ENCODE measurements at places on chromosomes 5 and 9.

DNA sequence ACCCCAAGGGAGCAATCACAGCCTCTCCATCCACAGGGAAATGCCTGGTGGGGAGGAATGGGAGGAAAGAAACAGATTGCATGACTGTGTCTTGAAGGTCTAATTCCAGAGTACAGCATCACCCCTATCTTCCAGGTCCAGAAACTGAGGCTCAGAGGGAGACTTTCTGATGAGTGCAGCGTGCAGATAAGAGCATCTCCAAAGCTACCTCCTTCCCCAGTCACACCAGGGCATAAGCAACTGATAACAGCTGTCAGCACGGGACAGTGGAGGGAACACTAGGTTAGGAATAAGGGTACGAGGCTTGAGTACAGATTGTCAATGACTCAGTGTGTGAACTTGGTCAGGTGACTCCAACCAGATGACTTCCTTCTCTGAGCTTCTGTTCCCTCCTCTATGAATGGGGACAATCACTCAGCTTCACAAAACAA is 126.9 kb downstream of the KCNIP1 start:
- no peak for DNase-seq

DNA sequence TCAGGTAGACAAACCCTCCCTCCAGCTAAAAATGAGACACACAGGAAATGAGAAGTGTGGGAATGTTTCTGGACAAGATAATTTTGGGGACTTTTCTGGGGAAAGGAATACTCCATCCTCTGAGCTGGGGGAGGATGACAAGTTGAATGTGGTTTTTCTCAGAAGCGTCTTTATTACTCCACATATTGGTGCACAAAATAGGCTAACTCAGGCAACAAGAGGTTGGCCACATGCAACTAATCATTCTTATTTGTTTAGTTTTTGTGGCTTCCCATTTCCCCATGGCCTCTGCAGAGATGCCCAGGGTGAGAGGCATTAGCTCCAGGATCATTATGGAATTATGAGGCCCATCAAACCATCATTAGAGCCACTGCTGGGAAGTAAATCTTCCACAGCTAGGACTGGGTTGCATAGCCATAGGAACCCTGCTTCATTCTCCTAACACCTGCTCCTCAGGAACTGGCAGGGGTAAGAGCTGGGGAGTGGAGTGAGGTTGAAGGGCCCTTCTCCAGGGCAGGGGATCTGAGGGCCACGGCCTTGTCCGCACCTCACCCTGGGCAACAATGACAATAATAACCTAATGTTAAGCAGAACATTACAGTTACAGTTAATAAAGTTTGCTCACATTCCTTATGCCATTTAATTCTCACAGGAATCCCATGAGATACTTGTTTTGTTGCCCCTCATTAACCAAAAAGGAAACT is 9.3 kb upstream of the SIL1 start:
- DNase-seq, result no peak

DNA sequence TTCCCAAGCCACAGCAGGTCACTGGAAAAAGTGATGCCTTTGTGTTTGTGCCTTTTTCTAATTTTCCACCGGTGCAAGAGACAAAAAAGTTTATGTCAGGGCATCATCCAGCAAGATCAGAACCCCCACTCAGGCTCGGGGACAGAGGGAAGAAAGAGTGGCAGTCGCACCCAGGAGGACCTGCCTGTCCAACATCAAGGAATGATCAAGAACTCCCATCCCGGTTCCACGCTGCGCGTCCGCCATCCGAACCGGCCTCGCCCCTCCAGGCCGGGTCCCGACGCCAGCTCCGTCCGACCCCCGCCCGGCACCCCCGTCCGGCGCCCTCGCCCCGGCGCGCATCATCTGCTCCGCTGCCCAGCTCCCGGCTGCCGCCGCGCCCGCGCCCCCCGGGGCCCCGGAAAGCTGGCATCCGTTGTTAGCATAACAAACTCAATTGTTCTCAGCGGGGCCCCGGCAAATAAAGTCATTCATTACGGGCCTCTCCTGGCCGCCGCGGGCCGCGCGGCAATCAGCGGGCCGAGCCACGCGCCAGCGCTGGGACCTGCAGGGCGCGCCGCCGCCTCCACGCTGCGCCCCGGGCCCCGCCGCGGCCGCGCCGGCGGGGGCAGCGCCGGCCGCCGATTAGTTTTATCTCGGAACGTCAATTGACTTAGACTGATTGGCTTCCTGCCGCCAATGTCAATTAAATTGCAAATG is 48.1 kb downstream of the PAX5 start:
- DNase-seq, result no peak

GRCh38 chr5:103098993-103099392 is 20.9 kb downstream of the GIN1 start:
- DNase-seq, result no peak

DNA sequence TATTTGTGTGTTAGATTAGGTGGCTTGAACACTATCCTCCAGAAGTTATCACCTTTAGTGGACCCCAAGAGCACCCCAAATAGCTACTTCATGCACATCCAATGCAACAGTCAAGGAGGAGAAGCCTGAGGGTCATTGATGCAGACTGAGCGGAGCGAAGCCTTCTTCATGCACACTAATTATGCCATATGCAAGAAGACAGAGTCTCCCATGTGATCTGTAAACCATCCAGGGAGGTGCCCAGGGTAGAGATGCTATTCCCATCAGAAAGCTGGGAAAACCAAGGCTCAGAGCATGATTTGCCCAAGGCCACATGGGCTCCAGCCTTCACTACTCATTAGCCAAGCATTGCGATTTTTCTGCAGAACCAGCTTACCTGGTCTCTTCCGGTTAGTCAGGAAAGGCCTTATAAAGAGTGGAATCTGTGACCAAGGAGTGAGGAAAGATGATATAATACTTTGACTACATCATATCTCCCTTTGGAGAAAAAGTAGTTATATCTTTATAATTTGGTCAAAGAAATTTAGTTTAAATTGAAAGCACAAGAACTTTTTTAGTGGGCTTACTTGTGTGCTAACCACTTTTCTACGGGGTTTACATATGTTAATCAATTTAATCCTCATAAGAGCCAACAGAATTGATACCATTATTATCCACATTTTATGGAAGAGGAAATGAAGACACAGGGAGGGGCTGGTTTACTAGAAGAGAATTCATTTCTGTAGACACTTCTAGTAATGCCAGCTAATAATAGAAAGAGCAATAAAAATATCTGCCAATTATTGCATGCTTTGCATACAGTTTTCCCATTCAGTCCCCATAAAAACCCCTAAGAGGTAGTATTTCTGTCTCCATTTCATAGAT is 220.0 kb downstream of the ESM1 start:
- no peak for DNase-seq

All from HL-60 (cell line).